SJCRH30 (cell line): ENCODE measurements at places on chromosomes 3 and 15. TPM values are rescaled to one million over a fixed set of nuclear protein-coding genes. Genes with fewer than 3 reads are reported as not detected.

PPM1L gene
- total RNA-seq = 4.2 and 4.4 TPM in 2 replicates

GPR27 gene
- not detected in 2 replicates for total RNA-seq

CCR3 gene
- not detected in 2 replicates for total RNA-seq

DNA sequence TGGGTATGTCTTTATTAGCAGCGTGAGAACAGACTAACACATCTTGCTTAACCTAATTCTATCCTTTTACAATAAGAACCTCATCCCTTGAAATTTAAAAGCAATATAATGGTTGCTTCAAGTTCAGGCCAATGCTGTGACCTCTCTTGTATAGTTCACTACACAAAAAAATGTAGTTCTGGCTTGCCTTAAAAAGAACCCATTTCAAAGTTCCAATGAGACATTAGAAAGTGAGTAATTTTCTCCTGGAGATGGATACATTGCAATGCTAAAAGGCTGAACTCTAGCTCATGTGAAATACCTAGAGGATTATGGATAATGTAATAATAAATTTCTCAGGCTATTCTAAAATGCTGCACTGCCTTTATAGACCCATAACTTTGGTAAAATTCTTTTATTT, 47.8 kb downstream of the ATP13A4 start:
- no peak for DNase-seq

DNA sequence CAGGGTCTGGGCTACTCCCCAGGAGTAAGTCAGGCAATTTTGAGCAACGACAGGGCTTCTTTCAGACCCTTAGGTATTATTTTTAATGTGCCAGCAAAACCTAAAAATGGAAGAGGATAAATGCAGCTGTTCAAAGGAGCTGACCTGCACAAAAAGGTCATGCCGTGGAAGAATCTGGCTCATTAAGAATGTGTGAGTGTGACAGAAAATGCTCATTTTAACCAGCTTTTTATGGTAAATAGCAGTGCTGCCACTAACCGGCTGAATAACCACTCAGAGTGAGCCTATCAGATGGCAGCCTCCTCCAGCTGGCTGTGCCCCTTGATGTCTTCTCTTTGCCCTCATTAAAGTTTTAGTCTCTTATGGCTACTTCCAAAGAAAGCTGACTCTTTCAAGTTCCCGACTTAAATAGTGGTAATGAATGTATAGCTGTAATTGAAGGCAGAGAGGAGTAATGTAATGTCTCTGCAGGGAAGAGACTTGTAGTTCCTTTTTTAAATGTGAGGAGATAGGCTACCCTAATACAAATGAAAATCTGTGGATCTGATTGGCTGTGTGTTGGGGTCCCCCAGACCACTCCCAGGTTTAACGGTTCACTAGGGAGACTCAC, 9.5 kb upstream of the FSTL1 start:
- DNase-seq = no peak

- DNase-seq = no peak
Measured at GRCh38 chr3:172466553-172467130, 18.4 kb upstream of the GHSR start.

GRCh38 chr15:68653031-68653635, 74.3 kb downstream of the CORO2B start:
- no peak for DNase-seq

- no peak for DNase-seq
Measured at GRCh38 chr3:139355476-139355875, 11.7 kb downstream of the MRPS22 start.

GRCh38 chr3:37071921-37072320, 78.6 kb downstream of the MLH1 start:
- DNase-seq = peak; percentile 53

GRCh38 chr3:39404943-39405686, 1.4 kb upstream of the RPSA start:
- DNase-seq = no peak

DNA sequence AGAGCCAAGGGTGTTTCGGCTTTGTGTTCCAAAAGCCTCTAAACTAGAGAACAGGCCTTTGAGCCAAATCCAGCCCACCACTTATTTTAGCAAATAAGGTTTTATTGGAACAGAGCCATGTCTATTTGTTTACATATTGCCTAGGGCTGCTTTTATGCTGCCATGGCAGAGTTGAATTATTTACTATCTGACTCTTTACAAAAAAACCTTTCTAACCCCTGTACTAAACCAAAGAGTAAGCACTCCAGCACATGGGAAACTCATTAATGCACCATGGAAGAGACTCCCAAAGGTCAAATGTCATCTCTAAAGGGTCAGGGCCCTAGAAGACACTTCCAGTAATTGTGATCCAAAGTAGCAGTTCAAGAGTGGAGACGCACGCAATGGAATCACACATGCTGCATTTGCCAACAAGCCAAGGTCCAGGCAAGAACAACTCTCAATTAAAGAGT, 22.3 kb downstream of the OSBPL10 start:
- DNase-seq = no peak

GRCh38 chr3:32325927-32326326, 65.7 kb upstream of the CMTM7 start:
- DNase-seq = no peak

- no peak for DNase-seq
Measured at GRCh38 chr15:45084163-45084562, 29.8 kb downstream of the DUOX2 start.

DNA sequence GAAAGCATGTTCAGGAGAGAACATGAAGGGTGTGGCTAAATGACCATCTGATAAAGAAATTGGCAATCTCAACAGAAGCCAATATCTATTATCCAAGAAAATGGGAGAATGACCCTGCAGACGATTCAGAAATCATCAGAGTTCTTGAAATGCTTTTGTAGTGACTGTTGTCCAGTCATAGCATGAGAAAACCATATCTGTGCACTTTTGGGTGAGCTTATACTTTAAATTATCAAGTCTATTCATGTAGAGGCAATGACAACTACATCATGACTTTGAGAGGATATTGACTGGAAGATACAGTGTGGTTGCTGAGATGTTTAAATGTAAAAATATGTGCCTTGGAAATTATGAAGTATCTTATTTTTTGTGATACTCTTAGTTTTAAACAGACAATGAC, 57.6 kb upstream of the AZI2 start:
- DNase-seq = no peak

GRCh38 chr3:100260081-100260684, 609 bp upstream of the TBC1D23 start:
- peak; percentile 89 for DNase-seq

DNA sequence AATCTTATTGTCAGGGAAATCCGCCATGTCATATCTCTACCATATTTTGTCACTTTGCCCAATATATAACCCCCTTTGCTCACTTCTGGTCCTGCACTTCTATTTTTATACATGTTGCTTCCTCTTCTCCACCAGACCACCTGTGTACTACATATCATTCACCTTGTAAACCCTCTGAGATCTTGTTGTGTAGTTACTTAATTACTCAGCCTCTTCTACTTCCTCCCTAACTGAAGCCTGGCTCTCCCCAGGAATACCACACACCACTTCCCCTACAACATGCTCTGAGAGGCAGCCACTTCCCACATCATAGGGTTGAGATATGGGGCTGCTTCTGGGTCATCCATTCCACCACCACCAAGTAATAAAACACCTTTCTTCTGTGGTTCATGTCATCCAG, 10.0 kb downstream of the HEXA start:
- no peak for DNase-seq

DNA sequence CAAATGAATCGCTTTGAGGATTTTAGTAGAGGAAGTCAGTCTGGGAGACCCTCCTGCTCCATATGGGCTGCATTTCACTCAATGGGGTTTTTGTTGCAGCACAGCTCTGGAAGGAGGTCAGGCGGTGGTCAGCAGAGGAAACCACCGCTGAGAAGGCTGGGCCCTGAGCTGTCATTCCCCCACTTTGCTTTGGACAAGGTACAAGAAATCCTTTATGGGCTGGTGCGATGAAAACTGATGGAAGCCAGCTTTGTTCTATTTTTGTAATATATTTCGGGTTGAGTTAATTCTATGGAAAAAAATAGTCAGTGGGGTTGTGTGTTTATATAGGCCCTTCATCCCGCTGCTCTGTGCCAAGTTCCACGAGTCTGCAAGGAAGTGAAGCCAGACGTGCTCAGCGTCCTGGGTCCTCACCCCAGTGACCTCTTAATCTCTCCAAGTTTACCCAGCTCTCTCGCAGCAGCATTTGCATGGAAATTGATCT, 157.1 kb upstream of the TMC3 start:
- peak; percentile 80 for DNase-seq

DNA sequence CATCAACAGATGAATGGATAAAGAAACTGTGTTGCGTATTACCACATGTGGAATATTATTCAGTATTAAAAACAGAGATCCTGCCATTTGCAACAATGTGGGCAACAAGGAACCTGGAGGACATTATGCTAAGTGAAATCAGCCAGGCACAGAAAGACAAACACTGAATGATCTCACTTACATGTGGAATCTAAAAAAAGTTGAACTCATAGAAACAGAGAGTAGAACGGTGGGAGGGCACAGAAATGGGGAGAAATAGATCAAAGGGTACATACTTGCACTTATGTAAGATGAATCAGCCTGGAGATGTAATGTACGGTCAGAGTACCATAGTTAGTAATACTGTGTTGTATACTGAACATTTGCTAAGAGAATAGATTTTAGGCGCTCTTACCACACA, 29.8 kb upstream of the MUC13 start:
- no peak for DNase-seq
